ENCODE measurements at places on chromosomes 16 and 17.

DNA sequence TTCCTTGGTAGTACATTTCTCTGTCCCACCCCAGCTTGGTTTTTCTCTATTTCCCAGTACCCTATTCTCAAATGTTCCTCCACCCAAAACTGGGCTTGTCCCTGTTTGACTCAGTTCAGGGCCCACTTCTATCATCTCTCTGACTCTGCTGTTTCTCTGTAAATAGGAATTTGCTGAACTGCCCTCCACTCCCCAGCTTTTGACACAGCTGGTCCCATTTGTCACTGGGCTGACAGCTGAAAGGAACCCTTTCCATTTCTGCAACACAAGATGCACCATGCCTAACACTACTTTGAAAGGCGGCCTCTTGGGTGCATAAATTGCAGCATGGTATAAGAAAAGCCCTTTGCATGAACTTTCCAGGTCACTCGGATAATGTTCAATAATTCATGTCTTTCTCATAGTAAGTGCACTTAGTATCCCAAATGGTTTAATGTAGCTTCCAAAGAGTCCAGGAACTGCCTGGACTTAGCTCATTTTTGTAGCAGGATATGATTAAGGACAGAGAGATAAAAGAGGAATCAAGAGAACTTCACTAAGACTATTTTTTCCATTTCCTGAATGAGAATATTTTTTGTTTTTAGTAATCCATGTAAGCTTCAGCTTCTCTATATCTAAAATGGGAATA, 256.7 kb downstream of the CDH11 start:
- DNase-seq, result no peak

DNA sequence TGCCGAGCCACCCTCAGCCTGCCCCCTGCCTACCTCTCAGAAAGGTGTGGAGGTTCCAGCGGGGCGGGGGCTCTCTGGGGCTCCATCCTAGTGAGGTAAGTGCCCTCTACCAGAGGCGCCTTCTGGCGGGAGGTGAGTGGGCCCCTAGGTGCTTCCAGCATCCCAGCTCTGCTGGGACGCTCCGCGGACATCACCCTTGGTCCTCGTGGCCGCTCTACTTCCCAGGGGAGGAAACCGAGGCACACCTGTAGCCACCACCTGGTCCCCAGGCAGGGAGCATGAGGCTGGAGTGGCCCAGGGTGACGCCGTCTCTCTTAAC, 1.4 kb downstream of the MCRIP2 start:
- DNase-seq, result no peak

- DNase-seq, result no peak
Measured at GRCh38 chr16:56428091-56428490, 2.7 kb upstream of the AMFR start.

DNA sequence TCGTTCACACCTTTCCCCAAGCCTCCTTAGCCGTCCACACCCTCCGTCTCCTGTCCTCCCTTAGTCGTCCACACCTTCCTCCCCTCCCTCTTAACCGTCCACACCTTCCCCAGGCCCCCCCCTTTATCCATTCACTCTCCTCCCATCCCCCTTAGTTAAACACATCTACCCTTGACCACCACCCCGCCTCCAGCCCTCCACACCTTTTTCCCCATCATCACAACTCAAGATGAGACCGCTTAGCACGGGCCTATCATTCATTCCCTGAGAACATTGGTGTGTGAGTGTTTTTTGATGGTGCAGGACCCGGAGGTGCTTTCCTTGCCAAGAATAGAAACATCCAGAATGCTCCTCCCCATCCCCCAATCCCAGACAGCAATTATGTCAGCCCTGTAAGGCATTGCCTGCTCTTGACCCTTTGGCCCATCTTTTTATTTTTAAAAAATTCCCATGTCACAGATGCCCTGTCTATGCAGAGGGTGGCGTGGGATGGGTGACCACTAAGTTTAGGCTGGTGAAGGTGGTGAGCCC, 1.4 kb downstream of the TENT4B start:
- no peak for DNase-seq

GRCh38 chr17:44465897-44466296, 37.3 kb downstream of the GPATCH8 start:
- no peak for DNase-seq
